ENCODE measurements at places on chromosomes 3 and 15.

DNA sequence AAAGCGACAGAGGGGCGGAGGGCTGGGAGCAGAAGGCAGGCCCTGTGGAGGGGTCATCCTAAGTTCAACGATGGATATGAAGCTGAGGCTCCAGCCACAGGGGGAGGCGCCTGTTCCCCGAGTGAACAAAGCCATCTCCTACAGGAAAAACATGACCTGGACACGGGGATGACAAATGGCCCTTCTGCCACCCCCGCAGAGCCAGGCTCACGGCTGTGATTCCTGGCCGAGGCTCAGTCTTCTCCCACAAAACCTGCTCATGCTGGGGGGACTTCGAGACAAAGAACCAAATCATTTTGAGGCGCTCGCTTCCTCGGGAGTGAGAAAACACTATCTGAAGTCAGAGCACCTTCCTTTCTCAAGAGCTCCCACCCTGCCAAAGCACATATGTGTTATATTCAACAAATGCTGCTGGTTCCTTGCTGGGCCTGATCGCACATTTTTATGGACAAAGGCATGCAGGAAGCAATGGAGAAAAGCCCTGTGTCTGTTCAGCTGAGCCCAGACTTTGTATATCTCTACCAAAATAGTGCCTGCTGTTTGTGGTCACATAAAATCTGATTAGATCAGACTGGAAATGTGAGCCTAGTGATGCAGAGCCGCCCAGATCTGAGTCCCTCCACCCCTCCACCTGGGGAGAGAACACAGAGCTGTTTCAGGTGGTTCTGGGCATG lies 5.6 kb downstream of the RBP1 start:
- DNase-seq, result peak; percentile 64

GRCh38 chr3:42665050-42665878 lies 11.8 kb downstream of the ZBTB47 start:
- DNase-seq, result no peak

DNA sequence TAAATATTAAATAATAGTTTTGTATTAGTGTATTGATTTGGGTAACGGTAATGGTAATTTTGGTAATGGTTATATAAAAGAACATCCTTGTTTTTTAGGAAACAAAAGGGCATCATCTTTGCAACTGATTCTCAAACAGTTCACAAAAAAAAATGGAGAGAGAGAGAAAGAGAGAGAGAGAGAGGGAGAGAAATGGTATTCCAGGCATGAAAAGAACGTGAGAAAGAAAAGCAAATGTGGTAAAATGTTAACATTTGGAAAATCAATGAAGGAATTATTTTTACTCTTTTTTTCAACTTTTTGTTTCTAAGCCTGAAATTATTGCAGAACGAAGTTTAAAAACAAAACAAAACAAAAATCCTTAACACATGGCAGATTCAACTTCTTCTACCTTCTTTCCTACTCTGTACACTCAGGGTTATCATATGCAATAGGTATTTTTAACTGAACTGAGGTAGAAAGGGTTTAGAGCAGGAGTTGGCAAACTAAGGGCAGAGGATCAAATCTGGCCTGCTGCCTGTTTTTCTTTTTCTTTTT lies 2.2 kb upstream of the GLB1 start:
- no peak for DNase-seq

- DNase-seq, result peak; percentile 88
These were observed 9.5 kb upstream of the TRIM69 start for GRCh38 chr15:44726568-44727484.

Measured in LoVo (cell line).